ENCODE measurements at places on chromosomes 11 and 22.

GRCh38 chr22:23622634-23623033, 9.5 kb downstream of the DRICH1 start:
- no peak for DNase-seq

DNA sequence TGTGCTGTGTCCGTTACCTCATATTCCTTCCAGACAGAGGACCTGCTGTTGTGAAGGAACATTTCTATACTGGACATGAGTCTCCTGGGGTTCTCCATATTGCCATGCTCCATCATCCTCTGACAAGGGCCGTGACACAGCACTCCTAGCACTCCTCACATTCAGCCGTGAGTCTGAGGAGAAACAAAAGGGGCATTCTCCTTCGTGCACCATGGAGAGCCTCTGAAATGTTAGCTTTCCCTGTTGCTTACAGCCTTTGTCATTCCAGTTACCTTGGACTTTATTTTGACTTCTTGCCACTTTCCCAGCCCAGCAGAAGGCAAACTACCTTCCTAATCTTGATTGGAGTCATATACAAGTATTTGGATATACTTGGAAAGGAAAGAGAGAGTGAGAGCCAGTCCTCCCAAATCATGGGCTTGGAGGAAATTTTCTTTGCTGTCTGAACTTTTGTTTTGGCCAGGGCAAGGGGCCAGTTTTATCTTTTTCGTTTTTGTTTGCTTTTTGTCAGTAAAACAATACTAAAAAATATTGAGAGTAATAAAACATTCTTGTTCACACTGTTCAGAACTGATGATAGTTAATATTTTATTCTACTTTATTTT, 29.1 kb upstream of the TECTA start:
- peak; percentile 21 for DNase-seq

- no peak for DNase-seq
Measured at GRCh38 chr11:36295926-36296325, at the start of gene PRR5L. Gene PRR5L, plus strand, starts transcription at chr11:36296288. Its CDS starts 104,834 bp downstream, at chr11:36401122.

GRCh38 chr22:39545386-39546365, 13.1 kb upstream of the RPS19BP1 start:
- DNase-seq, result peak; percentile 89

GRCh38 chr11:134101282-134101681, 32.4 kb downstream of the JAM3 start:
- DNase-seq, result no peak

GRCh38 chr11:83648610-83649527, 362.7 kb upstream of the CCDC90B start:
- no peak for DNase-seq

GRCh38 chr11:124872280-124872679, 7.0 kb downstream of the ROBO3 start:
- DNase-seq, result no peak

- DNase-seq, result no peak
Measured at GRCh38 chr11:35267504-35267903, 128.5 kb downstream of the CD44 start.

GRCh38 chr11:66559142-66559865, 9.1 kb downstream of the CTSF start:
- DNase-seq, result no peak

GRCh38 chr11:96185220-96185768, 157.7 kb downstream of the MAML2 start:
- DNase-seq, result no peak

DNA sequence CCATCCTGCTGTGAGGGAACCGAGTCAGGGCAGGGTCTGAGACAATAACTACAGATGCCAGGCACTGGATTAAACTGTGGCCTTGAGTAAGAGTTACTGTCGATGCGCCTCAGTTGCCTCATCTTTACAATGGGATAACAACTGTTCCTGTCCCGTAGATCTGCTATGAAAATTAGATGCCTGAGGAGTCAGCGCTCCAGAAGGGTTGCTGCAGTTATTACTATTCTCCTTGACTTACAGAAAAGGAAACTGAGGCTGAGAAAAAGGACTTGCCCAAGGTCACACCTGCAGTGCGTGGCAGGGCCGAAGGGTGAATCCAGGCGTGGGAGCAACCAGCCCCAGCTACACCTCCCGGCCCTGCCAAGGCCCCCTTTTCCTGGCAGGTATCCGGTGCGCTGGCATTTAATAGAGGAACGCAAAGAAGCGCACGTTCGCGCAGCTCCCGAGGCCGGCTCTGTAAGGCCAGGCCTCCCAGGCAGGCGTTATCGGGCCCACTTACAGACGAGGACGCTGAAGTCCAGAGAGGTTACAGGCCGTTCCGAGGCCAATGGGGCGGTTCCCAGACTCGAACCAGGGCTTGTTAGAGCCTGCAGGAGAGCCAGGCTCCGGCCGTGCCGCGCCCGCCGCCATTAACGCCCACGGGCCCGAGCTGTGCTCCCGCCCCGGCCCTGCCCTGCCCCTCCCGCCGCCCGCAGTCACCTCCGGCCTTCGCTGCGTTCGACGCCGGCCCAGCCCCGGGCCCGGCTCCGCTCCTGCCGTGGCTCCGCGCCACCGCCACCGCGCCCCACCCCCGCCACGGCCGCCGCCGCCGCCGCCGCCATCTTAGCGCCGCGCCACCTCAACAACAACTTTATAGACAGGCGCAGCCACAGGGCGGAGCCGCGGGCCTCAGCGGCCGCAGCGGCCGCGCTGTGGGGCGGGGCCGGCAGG, at the start of gene C11orf68:
C11orf68 (minus strand) TSS at position 852 of the 930 bp plus-strand sequence; CDS start at position 821, 31 bp downstream.
- no peak for DNase-seq

DNA sequence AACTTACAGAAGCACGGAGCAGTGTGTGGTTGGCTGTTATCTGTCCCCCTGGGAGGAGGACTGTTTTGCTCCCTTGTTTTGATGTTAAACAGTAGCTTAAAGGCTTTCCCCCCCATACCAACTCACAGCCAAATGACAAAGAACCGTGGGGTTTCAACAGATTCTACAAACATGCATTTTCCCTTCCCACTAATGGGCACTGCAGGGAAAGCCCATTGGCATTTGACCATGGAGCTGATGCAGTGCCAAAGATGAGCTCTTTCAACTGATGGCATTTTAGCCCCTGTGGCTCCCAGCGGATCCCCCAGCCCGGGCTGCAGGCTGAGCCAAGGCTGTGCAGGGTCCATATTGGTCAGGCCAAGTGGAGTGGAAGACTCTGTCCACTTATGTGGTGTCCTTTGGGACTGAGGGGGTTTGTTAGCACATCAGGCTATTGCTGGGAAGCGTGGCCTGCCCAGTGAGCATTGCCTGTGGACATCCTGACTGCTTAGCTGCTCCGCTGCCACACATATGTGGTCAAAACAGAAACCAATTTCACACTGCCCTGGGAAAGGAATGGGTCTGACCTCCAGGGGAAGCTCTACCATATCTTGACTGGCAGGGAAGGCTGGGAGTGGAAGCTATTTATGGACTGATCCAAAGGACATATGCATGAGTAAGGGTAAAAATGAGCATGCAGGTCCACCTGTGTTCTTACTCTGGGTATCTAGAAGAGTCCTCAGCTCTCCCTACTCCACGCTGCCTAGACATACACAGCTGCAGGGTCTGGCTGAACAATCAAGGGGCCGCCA, 116.4 kb upstream of the PARVA start:
- DNase-seq, result no peak

- no peak for DNase-seq
Measured at GRCh38 chr11:76321340-76321739, 59.6 kb downstream of the THAP12 start.

- no peak for DNase-seq
Measured at GRCh38 chr11:6646918-6647679, 8.5 kb downstream of the DCHS1 start.

DNA sequence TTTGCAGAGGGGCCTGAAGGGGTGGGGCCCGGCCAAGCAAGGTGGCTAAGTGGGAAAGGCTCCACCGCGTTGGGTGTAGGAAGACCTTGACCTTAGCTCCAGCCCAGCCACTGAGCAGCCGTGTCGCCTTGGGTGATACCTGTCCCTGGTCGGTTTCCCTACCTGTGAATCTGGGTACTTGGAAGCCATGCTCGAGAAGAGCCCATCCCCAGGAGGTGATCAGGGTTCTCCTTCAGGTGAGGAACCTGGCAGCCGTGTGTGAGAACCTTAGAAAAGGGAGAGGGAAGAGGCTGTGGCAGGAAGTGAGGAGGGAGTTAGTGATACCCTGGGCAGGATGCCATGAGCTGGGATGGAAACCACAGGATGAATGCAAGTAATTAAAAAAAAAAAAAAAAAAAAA, 21.6 kb downstream of the PPARA start:
- DNase-seq, result no peak

GRCh38 chr11:11167806-11168205, 185.2 kb downstream of the CSNK2A3 start:
- DNase-seq, result no peak

DNA sequence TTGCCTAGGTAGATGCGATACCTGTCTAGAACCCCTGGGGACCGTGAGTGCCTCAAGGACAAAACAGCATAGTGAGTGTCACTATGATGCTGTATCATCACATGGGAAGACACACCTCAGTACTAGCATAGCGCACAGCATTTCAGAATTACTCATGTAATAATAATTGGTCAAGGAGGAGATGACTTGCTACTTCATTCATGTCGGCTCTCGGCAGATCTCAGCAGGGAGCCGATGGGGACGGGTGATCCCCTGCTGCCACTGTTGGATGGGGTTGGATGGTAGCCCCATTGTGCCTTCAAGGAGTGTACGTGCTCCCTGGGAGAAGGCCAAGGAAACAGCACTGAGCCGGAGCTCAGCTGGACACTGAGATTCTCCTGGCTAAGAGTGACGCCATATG, 186.9 kb downstream of the EFCAB6 start:
- no peak for DNase-seq

GRCh38 chr11:134640536-134640935, 228.5 kb upstream of the B3GAT1 start:
- no peak for DNase-seq

- DNase-seq, result peak; percentile 49
Measured at GRCh38 chr11:116217006-116217405, 555.8 kb downstream of the BUD13 start.

DNA sequence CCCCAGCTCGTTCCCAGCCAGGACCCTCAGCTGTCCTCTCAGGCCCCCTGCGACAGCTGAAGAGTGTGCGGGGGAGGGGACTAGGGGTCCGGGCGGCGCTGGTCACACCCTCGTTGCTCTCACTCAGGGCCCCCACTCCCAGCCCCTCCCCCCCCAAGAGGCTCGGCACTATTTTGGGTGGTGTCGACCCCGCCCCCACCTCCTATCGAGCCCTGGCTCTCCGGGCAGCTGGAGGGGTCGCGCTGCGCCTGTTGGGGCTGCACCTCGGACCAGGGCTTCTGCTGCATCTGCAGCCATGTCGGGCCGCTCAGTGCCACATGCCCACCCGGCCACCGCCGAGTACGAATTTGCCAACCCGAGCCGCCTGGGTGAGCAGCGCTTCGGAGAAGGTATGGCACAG, at the start of gene HSPB2:
HSPB2 (plus strand) TSS at position 200 of the 400 bp plus-strand sequence; CDS start at position 296, 96 bp downstream.
- DNase-seq, result no peak
